ENCODE measurements at places on chromosomes 5 and 9.

DNA sequence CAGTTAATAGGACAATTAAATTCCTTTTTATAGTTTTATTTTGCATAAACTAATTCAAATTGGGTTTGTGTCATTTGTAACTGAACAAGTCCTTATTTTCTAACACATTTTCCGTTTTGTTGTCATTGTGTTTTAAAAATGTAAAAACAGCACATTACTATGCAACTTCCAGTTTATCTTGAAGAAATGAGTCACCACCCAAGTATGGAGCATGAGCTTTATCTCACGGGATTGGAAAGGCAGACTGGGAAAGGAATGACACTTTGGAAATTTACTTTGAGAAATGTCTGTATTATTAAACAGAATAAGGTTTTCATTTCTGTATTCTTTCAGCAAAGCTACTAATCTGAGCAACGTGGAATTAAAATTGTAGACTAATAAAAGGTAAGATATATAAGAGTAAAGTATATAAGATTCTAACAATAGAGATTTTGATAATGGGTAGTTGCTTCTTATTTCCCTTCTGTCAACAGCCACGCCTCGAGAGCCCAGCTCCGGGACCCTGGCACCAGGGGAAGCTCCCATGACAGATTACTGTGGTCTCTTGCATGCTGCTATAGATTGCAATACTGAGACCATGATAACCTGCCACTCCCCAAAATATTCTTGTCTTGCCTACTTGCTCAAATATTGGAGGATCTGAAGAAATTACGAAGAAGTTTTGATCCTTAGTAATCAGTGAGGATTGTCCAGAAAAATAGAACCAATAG is 433.1 kb downstream of the CHSY3 start:
- no peak for DNase-seq

DNA sequence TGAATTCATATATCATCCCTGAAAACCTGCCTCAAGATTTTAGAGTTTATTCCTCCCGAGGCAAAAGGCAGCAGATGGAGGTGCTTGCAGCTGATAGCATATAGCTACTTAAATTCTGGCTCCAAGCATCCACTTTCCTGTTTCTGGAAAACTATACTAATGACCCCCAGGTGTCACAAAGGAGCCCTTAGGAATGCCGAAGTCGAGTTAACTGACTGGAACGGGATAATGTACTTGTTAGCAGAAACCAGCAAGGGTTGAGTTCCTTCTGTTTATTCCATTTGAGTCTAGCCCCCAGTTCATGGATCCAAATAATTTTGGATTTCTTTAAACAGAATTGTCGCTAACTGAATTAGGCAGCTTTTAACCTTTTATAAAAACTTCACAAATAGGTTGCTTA is 44.5 kb downstream of the PTTG1 start:
- DNase-seq = no peak

- no peak for DNase-seq
Observed at GRCh38 chr9:117231012-117231411, 183.8 kb downstream of the ASTN2 start.

DNA sequence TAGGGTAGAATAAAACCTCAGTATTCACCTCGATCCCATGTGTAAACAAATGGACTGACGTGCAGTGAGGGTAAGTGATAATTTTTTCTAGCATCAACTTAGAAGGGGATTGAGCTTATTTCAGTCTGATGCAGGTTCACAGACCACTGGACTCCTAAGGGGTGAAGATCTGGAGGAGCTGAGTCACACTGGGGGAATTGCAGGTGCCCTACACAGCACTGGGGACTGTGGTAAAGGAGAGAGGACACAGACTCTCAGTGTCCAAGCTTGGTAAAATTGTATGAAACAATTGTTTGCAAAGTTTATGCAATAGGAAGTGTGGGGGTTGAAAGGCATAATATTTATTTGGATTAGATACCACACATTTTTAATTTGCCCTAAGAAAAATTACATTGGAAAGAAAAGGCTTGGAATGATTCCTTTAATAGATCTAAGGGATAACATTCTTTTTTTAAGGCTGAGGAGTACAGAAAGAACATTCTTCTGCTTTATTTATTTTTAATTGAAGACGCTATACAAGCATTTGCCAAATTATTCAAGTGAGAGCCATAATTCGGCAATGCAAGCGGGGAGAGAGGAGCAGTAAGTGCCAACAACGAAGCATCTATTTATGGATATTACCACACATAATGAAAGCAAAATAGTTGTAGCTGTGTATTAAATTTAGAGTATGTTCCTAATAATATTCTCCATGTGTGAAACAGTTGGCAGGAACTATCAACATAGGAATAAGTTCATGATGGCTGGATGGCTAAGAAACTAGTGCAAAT is 766.9 kb upstream of the ADAMTS16 start:
- no peak for DNase-seq

- DNase-seq = peak; percentile 100
Observed at GRCh38 chr9:131277910-131278701, 1.8 kb upstream of the FAM78A start.

- DNase-seq = no peak
Observed at GRCh38 chr5:142360051-142360498, 35.3 kb upstream of the SPRY4 start.

DNA sequence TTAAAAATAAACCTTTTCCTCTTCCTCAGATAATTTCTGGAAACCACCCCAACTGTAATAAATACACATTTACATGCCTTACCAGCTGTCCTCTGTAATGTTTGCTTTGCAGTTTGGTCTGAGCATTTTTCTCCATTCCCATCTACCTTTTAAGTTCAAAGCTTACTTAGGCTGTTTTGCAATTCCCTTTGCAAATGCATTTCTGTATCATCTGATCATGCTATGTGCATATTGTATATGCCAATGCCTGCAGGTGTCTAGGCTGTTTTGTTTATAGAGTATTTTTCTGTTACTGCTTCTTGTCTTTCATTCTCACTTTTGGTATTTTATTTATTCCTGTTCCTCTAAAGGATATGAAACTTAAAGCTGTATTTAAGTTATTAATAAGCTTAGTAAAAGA is 86.3 kb downstream of the SLC44A1 start:
- no peak for DNase-seq

GRCh38 chr5:150624334-150625163 is 15.9 kb upstream of the SYNPO start:
- peak; percentile 72 for DNase-seq

GRCh38 chr5:153209016-153209415 is 281.5 kb upstream of the GRIA1 start:
- no peak for DNase-seq

- DNase-seq = no peak
Observed at GRCh38 chr5:36624277-36624676, 17.9 kb downstream of the SLC1A3 start.

DNA sequence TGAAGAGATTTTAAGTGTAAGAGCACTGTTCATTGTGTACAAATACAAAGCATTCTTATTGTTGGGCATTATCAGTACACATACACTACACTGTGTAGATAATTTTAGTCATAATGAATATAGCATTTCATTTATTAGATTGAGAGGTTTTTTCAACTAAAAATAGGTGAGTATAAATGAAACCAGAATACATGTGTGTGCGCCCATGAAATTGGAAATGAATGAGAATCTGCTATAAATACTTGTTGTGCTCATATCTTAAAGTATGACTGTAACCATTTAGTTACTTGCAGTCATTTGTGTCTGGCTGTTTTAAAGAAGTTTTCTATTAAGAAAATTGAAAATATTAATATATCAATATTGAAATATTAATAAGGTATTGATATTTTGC is 189.0 kb upstream of the MEF2C start:
- DNase-seq = no peak

GRCh38 chr9:127223266-127223665 is 41.3 kb upstream of the GARNL3 start:
- DNase-seq = no peak

DNA sequence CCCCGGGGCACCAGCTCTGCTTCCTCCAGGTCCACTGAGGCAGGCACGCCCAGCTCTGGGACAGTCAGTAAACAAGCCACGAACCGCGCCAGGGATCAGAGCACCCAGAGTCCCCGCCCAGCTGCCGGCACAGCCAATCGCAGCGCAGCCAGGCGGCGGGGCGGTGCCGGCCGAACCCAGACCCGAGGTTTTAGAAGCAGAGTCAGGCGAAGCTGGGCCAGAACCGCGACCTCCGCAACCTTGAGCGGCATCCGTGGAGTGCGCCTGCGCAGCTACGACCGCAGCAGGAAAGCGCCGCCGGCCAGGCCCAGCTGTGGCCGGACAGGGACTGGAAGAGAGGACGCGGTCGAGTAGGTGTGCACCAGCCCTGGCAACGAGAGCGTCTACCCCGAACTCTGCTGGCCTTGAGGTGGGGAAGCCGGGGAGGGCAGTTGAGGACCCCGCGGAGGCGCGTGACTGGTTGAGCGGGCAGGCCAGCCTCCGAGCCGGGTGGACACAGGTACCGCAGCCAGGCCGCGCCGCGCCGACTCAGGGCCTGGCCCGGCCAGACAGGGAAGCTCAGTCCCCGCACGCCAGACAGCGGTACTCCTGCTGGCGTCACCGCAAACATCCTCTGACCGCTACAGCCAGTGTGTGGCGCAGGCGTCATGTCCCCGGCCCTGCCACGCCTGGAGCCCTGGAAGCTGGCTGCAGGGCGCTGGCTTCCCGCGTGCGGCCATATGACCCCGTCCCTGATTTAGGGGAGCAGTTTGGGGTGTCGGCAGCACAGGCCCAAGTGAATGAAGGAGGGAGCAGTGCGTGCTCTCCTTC is at the start of gene CTSL:
CTSL (plus strand) TSS at position 220 of the 810 bp plus-strand sequence. CDS start 1,485 bp downstream, outside the sequence.
- no peak for DNase-seq

- no peak for DNase-seq
Observed at GRCh38 chr5:137730336-137730735, 5.6 kb downstream of the KLHL3 start.

- no peak for DNase-seq
Observed at GRCh38 chr5:162283609-162284008, 216.0 kb downstream of the GABRG2 start.

- no peak for DNase-seq
Observed at GRCh38 chr5:31757806-31758205, 118.9 kb downstream of the PDZD2 start.

DNA sequence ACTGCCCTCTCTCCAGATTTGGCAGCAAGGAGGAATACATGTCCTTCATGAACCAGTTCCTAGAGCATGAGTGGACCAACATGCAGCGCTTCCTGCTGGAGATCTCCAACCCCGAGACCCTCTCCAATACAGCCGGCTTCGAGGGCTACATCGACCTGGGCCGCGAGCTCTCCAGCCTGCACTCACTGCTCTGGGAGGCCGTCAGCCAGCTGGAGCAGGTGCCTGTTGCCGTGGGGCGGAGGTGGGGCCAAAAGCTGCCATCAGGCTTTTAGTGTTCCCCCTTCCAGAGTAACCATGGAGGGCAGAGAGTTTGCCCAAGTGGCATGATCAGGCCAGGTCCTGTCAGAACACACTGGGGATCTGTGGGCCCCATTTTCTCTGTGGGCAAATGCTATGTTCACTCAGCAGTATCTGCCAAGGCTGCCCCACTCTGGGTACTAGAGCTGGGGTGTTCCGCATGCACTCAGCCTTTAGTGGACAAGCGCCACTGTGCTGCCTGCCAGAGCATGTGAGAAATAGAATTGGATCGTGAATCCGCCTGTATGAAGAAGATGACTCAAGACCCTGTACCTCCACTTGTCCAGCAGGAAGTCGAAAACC is 117.1 kb downstream of the DAB2IP start:
- DNase-seq = no peak

GRCh38 chr5:54080831-54081230 is 229.5 kb downstream of the ARL15 start:
- no peak for DNase-seq

DNA sequence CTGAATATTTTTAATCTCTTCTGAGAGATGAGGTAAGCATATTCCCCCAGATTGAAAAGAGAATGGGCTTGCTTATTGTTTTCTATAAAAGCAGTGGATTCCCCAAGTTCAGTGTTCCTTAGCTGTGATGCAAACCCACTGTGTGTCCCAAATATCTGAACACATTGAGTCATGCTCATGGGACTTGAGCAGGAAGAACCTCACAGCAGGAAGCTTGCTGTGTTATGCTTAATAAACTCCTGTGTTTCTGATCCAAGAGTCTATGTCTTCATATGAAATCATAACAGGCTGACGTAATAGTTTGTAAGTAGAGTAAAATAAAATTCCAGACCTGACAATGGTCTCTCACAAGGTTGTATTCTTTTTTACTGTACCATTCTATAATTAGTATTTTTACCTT is 24.8 kb upstream of the LOX start:
- no peak for DNase-seq

DNA sequence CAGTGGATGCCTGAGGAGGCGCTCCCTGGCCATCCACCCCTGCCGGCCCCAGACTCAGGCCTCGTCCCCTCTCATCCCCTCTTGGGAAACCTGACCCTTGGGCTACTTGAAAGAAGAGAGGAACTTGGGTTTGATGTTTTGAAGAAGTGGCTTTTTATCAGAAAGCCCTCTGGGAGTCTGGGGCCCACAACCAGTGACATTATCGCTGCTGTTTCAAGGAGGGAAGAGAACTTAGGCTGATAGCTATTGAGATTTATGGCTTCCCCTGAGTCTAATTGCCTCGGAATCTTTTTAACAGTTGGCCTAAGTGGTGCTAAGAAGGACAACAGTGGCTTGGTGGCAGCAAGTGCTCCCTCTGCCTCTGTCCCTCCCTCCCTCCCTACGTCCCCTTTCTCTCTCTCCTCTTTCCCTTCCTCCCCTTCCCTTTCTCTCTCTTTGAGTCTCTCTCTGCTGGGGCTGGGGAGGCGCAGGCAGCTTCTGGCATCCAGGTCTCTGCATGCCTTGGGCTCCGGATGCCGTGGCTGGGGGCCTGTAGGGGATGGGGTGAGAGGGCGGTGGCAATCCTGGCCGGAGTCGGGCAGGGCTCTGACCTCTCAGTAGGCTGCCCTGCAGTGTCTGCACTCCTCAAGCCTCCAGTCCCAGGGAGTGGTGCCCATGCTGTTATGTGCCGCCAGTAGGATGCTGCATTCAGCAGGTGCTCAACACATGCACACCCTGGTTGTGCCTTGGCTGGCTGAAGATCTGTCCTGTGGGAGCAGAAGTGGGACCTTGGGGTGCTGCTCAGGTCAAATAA is 49.6 kb upstream of the RXRA start:
- DNase-seq = no peak

- DNase-seq = peak; percentile 93
Observed at GRCh38 chr9:113376634-113377567, at the start of gene HDHD3. Gene HDHD3 (minus strand): TSS chr9:113376986. CDS start chr9:113374354, 2,632 bp downstream.

- no peak for DNase-seq
Observed at GRCh38 chr9:93458712-93459111, 5.3 kb upstream of the FAM120AOS start.

DNA sequence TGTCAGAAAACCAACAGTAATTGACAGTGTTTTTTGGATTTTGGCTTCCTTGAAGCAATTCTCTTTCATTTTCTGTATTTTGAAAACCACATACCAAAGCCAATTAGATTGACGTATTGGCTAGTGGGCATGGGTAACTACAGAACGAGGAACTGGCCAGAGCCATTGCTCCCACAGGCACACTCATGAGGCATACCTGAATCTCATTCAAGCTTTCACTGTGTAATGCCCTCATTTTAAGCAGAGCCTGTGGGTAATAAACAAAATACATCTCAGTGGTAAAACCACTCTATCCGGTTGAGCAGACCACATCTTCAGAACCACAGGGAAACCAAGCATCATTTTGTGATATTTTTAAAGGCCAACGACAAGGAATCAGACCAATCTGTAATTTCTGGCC is 394.1 kb downstream of the ZNF608 start:
- DNase-seq = no peak

GRCh38 chr9:122991370-122991830 is 42.1 kb upstream of the GPR21 start:
- no peak for DNase-seq
